ENCODE measurements at places on chromosomes 5 and 9.

DNA sequence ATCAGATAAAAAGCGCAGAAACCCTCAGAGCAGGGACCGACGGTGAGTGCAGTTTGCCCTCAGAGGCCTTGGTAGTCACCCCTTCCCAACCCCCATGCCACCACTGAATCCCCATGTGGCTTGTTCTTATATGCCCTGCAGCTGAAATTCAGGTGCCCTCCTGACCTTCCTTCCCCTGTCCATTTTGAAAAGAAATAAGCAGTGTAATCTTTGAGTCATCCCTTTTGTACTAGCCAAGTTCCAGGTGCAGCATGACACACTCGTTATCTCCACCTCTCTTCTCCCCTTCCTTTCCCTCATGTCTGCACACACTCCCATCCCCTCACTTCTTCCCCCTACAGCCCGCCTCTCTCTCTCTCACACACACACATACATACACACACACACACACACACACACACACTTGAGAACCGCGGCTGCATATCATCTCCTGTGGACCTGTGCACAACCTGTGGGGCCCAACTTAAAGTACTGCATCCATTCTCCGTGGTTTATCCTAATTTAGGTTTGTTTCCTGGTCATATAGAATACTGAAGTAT lies 53.1 kb downstream of the SYK start:
- no peak for DNase-seq

- DNase-seq, result no peak
Observed at GRCh38 chr5:104345222-104346016, 782.8 kb upstream of the NUDT12 start.

GRCh38 chr9:96232539-96233241 lies 69.3 kb downstream of the HSD17B3 start:
- DNase-seq, result peak; percentile 10

GRCh38 chr9:14168381-14168780 lies 145.6 kb downstream of the NFIB start:
- no peak for DNase-seq

DNA sequence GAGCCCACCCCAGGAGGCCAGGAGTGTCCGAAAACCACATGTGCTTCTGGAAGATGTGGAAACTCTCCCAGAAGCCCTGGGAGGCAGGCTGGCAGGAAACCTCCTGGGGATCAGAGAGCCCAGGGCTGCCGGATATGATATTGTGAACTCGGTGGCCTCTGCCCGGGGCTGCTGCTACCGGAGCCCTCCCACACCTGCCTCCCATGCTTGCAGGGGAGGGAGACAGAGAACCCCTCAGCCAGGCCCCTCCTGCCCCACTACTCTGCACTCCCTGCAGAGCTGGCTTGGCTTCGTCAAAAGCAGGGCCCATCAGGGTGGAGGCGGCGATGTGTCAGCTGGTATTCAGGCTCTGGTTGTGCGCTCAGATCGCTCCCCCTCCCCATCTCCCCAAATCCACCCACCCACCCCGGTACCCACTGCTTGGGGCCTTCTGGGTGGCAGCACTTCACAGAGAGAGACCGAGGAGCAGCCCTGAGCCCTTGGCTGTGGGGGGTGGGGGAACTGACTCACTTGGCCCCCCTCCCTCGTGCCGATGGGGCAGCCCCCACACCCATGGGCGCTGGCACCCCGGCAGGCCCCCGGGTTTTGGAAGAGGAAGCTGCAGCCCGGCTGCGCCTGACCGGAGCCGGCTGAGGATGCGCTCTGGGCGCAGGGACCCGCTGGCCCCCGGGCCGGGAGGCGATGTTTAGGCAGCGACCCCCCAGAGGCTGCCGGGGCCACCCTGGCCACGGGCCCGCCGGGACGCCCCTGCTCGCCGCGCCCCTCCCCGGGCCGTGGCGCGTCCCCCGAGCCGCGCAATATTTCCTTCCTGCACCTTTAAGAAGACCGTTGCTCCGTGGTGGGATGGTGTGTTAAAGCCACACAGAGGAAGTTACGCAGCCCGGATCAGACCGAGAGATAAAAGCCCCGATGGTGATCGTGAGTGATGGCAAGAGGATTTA lies 786 bp upstream of the NTNG2 start:
- peak; percentile 27 for DNase-seq

- no peak for DNase-seq
Observed at GRCh38 chr9:134220311-134220710, 55.9 kb upstream of the RNU6ATAC start.

DNA sequence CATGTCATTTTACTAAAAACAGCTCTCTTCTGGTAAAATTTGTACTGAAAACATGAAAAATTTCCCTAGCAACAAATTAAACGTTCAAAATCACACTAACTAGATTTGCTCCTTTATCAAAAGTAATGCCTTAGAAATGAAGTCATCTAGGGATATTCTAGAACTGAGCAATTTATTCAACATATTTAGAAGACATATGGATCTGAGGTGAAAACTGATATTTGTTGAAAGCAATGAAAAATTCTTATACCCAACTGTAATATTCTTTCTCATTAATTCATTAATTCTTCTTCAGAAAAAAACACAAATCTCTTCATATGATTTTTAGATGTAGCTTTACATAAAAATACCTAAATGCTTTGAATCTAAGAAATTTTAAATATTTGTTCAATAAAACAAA lies 604.9 kb downstream of the NR2F1-AS1 start:
- DNase-seq, result no peak

- no peak for DNase-seq
Observed at GRCh38 chr9:92176068-92176799, 61.0 kb upstream of the SPTLC1 start.

DNA sequence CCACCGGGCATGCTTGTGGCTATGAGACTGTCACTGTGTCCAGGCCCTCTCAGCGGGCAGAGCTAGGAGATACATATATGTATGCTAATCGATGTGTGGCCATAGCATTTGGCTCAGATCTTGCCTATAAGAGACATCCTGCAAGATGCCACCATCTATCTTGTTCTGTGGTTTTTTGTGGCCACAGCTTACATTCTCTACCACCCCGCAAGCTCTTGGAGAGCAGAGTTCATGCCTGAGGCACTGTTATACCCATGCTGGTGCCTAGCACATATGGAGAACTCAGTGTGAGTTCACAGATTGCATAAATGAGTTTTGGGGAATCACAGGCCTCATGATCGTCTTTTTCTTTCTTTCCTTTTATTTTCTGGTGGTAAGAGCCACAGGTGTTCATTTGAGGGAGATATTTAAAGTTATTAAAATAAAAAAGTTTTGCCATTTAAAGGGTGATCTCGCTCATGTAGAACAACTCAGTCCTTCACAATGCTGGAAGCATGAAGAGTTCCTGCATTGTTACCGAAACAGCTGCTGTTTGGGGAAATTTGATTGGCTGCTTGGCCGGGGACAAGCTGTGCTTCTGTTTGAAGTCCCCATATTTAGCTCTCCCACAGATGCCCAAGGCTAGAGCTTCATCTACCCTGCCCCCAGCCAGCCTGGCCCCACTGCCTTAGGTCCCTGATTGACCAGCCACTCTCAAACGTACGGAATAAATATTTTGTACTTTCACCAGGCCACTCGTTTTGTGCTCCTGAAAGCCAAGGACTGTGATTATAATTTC lies 169.2 kb upstream of the MAP1B start:
- peak; percentile 84 for DNase-seq

DNA sequence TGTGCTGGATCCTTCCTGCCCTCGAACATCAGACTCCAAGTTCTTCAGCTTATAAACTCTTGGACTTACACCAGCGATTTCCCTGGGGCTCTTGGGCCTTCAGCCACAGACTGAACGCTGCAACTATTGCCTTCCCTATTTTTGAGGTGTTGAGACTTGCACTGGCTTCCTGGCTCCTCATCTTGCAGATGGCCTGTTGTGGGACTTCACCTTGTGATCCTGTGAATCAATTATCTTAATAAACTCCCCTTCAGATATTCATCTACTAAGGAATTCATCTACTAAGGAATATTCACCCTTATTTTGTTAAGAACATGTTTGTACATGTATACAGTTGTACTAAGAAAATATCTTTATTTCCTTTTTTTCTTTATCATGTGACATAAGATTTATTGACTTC lies 1079.7 kb downstream of the CDH12 start:
- no peak for DNase-seq

GRCh38 chr9:107878462-107878861 lies 388.9 kb upstream of the KLF4 start:
- DNase-seq, result no peak

DNA sequence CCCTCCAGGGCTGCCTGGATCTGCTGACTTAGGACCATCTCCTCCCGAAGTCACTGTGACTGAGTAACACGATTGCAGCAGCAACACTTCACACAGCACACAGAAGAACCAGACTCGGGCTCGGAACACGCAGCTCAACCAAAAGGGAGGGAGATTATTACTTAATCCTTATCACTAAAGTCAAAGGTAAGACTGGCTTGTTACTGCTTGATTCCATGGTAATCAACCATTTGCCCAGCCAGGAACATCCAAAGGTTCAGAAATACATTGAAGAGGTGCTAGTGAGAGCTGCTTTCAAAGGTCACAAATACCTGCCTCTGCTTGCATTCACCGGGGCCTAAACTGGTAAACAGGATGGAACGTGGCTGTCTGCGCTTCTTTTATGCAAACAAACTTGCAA lies 7.7 kb downstream of the FBP1 start:
- no peak for DNase-seq

DNA sequence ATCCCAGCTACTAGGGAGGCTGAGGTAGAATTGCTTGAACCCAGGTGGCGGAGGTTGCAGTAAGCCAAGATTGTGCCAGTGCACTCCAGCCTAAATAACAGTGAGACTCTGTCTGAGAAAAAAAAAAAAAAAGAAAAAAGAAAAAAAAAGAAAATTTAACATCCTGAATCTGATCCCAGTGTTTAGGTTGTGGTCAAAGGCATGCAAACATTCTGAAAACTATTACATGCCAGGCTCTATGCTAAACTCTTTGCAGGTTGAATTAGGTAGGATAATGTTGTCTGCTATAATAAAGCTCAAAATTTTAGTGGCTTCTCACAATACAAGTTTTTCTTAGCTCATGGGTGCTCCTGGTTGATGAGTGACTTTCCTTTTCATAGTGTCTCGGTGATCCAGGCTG lies 367.4 kb downstream of the PSAT1 start:
- no peak for DNase-seq

GRCh38 chr9:87275047-87275725 lies 222.5 kb upstream of the DAPK1 start:
- no peak for DNase-seq

- no peak for DNase-seq
Observed at GRCh38 chr9:114051281-114051680, 26.8 kb downstream of the AMBP start.

GRCh38 chr5:119332208-119332607 lies 23.6 kb upstream of the TNFAIP8 start:
- no peak for DNase-seq

DNA sequence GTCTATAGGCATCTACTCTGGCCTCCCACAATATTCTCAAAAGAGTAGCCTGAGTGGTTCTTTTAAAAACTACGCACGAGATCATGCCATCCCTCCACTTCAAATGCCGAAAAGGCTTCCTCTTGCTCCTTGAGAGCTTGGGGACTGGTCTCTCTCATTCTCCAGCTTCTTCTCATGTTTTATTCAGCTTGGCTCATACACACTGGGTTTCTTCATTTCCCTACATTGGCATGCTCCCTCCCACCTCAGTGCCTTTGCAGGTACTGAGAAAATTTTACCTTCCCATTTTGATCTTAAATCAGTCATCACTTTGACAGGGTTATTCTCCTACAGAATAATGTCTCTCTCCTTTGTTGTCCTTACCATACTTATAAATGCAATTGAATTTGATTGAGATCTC lies 20.4 kb downstream of the PRLR start:
- no peak for DNase-seq

DNA sequence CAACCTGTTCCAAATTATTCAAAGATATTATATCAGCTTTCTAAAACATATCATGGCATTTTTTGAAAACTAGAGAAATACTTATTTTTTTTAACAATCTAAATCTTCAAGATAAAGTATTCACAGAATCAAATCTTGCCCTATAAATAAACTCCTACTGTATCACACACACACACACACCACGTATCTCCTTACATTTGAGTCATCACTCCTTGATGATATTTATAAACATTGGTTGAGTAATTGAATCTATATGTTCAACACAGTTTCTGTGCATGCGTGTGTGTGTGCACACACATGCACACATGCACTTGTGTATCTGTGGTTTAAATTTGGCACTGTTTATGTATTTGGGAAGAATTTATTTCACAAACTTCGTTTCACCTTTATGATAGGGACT lies 1716.4 kb downstream of the EFNA5 start:
- no peak for DNase-seq

DNA sequence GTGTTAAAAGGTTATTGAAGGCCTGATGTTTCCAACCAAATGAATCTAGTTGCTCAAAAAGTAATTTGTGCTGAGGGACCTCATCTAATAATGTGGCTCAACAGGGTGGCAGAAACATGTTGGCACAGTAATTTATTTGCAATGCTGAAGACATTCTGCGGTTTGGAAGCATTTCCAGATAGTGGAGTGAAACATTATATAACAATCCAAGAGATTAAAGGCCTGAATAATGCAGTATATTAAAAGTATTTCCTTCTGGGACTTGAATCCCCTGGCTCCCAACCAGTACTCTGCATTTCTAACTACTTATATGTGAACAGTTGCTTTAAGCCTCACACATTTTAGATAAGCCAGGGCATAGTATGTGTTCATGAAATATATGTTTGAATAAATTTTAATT lies 25.9 kb upstream of the ALDH1A1 start:
- DNase-seq, result no peak

DNA sequence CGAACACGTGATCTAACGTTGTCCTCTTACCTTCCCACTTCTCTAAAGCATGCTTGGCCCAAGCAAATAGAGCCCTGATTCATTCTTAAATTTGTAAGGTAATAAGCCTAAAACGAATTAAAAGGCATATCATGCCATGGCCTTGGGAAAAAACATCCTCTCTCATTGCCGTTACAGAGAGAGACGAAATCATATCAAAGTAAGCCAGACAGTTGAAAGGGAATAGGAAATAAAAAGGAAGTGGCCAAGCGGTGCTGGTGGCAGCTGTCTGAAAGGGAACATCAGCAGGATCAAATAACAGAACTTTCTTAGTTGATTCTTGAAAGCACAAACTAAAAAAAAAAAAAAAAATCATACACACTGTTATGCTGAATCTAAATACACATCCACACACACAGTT lies 49.1 kb upstream of the CDH6 start:
- DNase-seq, result no peak

DNA sequence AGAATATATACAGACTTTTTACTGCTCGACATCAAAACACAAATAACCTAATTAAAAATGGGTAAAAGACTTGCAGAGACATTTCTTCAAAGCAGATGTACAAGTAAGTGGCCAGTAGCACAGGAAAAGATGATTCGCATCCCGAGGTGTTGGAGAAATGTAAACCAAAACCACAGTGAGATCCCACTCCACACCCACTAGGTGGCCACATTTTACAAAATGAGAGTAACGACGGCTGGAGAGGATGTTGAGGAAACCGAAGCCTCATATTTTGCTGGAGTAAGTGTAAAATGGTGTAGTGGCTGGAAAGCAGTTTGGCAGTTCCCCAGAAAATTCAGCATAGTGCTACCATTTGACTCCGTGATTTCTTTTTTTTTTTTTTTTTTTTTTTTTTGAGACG lies 21.3 kb upstream of the GBGT1 start:
- DNase-seq, result peak; percentile 71

All from NCI-H345 (cell line).